ENCODE measurements at places on chromosomes 13 and 19.

- no peak for DNase-seq
Measured at GRCh38 chr19:16115301-16116039, 3.8 kb downstream of the RAB8A start.

GRCh38 chr19:5595745-5596144, 26.8 kb downstream of the SAFB2 start:
- no peak for DNase-seq

- no peak for DNase-seq
Measured at GRCh38 chr13:71786875-71787274, 80.1 kb downstream of the DACH1 start.

GRCh38 chr19:41322451-41322850, 12.5 kb downstream of the CCDC97 start:
- no peak for DNase-seq

GRCh38 chr13:68047889-68048288, 817.8 kb upstream of the PCDH9 start:
- no peak for DNase-seq

All from CD4-positive, alpha-beta T cell treated with Interleukin-17A for 1 hour (primary cell).